ENCODE measurements at places on chromosomes 7 and 10.

DNA sequence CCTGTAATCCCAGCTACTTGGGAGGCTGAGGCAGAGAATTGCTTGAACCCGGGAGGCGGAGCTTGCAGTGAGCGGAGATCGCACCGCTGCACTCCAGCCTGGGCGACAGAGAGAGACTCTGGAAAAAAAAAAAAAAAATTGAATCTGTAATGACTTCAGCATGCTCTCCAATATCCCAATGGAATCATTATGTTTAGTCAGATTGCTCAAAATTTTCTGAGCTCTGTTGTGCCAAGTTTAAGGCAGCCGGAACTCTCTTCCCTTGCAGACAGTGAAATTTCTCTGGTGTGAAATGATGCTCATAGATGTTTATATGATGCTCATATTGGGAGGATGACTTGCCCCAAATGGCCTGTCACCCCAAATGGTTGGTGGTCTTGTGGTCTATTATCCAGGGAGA is 180.9 kb downstream of the CTTNBP2 start:
- DNase-seq, result no peak

DNA sequence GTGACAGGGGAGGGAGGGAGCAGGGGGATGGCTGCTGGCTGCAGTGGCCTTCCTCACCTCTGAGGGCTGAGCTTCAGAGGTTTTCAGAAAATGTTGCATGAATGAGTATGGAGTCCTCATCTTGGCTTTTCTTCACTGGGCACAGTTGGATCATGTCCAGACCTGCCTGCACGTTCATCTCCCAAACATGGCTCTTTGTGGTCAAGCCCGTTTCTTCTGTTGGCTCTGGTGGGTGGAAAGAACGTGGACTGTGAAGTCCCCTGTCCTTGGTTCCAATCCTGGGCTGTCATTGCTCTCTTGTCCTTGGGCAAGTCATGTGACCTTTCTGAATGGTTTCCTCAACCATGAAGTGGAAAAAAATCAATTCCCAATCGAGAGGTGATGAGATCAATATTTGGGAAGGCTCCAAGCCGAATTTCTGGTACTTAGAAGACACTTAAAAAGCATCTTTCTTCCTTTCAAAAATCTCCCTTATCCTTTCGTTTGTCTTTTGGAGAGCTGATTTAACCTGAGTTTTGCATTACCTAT is 34.5 kb downstream of the TSPAN14 start:
- no peak for DNase-seq

DNA sequence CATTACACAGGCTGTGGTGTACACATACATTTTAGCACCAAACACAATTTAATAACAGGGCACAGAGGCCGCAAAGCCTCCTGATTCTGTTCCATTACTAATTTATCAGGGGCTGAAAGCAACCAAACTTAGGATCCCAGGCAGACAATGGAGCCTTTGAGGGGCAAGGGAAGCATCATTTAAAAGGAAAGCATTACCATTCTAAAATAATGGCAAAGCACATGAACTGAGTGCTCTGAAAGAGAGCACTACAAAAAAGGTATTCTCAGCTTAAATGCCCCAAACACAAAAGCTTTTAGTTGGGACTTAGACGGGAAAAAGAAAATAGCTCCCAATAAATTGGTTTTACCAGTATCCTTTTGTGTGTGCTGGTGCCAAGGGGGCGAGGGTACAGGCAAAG is 282.0 kb upstream of the ETV1 start:
- no peak for DNase-seq

DNA sequence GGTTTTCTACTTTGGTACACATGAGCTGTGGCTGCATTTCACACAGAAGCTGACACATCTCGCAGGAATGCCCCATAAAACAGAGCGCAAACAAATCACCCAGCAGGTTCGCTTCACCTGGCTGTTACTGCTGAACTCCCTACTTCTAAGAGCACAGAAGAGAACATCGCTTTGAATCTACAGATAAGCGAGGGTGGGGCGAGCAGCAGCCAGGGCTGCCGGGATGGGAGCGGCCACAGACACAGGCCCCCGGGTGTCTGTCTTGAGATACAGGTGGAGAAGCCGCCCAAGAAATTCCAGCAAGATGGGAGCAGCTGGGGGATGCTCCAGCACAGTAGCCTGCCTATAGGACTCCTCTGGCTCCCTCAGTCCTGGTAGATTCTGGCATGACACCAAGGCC is 27.4 kb downstream of the OGDHL start:
- peak; percentile 57 for DNase-seq

- no peak for DNase-seq
Measured at GRCh38 chr7:22633286-22633953, 93.6 kb upstream of the IL6 start.

- DNase-seq, result peak; percentile 28
Measured at GRCh38 chr7:27207348-27207985, 7.6 kb upstream of the HOXA13 start.

DNA sequence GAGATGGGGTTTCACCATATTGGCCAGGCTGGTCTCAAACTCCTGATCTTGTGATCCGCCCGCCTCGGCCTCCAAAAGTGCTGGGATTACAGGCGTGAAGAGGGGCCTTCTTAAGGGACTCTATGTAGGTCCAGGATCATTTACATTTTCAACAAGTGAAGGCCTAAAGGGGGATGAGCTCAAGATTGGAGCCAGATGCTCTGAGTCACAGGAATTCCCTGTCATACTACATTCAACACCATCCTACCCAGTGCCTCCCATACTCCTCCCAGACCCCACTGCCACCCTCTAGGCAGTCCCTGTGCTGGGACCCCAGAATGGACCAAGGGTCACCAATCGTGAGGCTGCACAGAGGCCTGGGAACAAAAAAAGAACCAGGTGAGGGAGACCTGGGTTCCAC is 29.9 kb downstream of the CYTH3 start:
- no peak for DNase-seq

- no peak for DNase-seq
Measured at GRCh38 chr7:122919643-122920181, 33.5 kb upstream of the CADPS2 start.

Measured in tibial artery (tissue), 4 donors.